ENCODE measurements at places on chromosomes 1 and 21. TPM values are rescaled to one million over a fixed set of nuclear protein-coding genes. Genes with fewer than 3 reads are reported as not detected.

GRCh38 chr1:214224611-214225354 is 56.2 kb upstream of the SMYD2 start:
- H3K27me3 ChIP-seq = peaks cover 38% of the 10 kb centered on the region
- no peaks in the 10 kb centered on the region for H3K4me1 ChIP-seq

DNA sequence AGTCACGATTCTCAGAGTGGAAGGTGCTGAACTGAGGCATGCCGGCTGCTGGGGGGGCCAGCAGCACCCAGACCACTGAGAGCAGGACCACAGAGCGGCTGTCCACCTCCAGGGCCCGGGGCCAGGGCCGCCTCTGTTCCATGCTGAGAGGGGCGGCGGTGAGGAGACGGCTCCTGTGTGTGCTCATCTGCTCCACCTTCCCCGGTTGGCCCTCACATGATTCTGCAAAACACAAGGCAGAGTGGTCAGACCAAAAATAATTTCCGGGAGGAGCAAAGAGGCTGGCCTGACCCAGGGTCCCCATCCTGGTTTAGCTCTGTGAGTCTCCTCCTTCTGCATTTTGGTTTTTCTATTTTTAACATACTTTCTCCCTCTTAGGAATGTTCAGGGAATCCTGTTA is 26.4 kb downstream of the PLXNA2 start:
- H3K27me3 ChIP-seq = no peaks in the 10 kb centered on the region
- H3K4me1 ChIP-seq = peaks cover 74% of the 10 kb centered on the region
- H3K4me3 ChIP-seq = no peak overlapping the region
- peaks cover 26% of the 10 kb centered on the region for H3K36me3 ChIP-seq

GRCh38 chr1:33298623-33299277 is 22.1 kb downstream of the A3GALT2 start:
- no peak overlapping the region for H3K27ac ChIP-seq
- no peaks in the 10 kb centered on the region for H3K4me1 ChIP-seq
- H3K27me3 ChIP-seq = no peaks in the 10 kb centered on the region
- DNase-seq = peak; percentile 67
- H3K4me3 ChIP-seq = no peak overlapping the region

- no peak for DNase-seq
- H3K27me3 ChIP-seq = no peaks in the 10 kb centered on the region
- no peak overlapping the region for H3K27ac ChIP-seq
- H3K4me3 ChIP-seq = no peak overlapping the region
- H3K4me1 ChIP-seq = no peaks in the 10 kb centered on the region
- peaks cover 4% of the 10 kb centered on the region for H3K36me3 ChIP-seq
Measured at GRCh38 chr1:11280719-11281376, 7.8 kb downstream of the UBIAD1 start.

- no peaks in the 10 kb centered on the region for H3K27me3 ChIP-seq
- H3K4me1 ChIP-seq = no peaks in the 10 kb centered on the region
- H3K4me3 ChIP-seq = no peak overlapping the region
- no peak for DNase-seq
Measured at GRCh38 chr1:24257373-24257772, 61.8 kb upstream of the GRHL3 start.

DNA sequence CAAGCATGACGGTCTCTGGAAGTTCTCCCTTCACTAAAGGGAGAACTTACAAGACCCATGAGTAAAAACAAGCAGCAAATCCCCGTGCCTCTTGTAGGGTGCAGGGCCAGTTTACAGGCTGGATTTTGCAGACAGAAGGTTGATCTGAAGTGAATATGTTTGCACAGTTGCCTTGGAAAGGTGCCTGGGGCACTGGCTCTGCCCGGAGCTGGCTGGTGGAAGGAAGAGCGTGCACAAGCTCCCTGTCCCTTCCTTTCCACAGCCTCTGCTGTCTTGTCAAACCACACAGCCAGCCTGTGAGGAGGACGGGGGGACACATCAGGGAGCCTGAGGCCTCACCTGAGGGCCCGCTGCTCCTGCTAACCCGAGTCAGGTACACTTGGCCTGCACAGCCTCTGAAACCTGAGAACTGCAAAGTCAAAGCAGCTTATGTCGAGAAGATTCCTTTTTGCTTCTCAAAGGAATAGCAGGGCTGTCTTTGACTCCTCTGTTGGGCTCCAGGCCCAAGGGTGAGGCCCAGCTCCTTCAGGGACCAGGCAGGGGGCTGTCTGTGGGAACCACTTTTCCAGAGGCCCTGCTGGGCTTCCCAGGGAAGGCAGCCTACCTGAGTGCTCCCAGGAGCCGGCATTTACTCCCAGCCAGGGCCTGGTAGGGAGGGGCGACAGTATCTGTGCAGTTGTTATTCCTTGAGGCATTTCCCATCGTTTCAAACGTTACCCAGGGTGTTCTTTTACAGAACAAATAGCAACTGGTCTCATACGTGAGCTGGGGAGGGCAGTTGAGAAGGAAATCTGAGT is 251.5 kb downstream of the SIPA1L2 start:
- H3K36me3 ChIP-seq = no peaks in the 10 kb centered on the region
- H3K27me3 ChIP-seq = no peaks in the 10 kb centered on the region
- no peaks in the 10 kb centered on the region for H3K4me1 ChIP-seq
- DNase-seq = peak; percentile 5

GRCh38 chr1:227299241-227299627 is 19.1 kb downstream of the CDC42BPA start:
- no peaks in the 10 kb centered on the region for H3K4me1 ChIP-seq
- DNase-seq = no peak
- no peak overlapping the region for H3K4me3 ChIP-seq
- H3K27ac ChIP-seq = no peak overlapping the region
- no peaks in the 10 kb centered on the region for H3K27me3 ChIP-seq
- no peaks in the 10 kb centered on the region for H3K36me3 ChIP-seq

GRCh38 chr1:65279070-65279779 is 30.1 kb upstream of the DNAJC6 start:
- peak overlapping the region; percentile 99 for H3K27ac ChIP-seq
- DNase-seq = peak; percentile 8
- peaks cover 81% of the 10 kb centered on the region for H3K4me1 ChIP-seq
- peaks cover 3% of the 10 kb centered on the region for H3K36me3 ChIP-seq

- H3K4me1 ChIP-seq = no peaks in the 10 kb centered on the region
- peak; percentile 63 for DNase-seq
- no peak overlapping the region for H3K27ac ChIP-seq
- peaks cover 49% of the 10 kb centered on the region for H3K27me3 ChIP-seq
- no peaks in the 10 kb centered on the region for H3K36me3 ChIP-seq
Measured at GRCh38 chr1:228860911-228861831, 125.9 kb downstream of the RHOU start.

DNA sequence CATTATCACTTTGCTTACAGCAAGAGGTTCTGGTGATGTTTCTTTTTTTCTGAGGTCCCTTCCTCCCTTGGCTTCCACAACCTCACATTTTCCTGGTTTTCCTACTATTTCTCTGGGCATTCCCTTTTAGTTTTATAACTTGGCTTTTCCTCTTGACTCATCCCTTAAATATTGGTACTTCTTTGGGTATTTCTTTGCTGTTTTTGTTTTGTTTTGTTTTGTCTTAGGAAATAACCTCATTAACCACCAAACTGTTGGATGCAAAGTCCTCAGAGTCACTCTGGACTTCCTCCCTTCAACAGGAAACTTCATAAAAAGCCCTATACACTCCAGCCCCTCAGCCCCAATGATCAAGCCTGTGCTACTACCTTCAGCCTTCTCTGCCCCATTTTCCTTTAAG is 211.1 kb downstream of the DUSP10 start:
- no peak overlapping the region for H3K4me3 ChIP-seq
- no peak overlapping the region for H3K27ac ChIP-seq
- no peaks in the 10 kb centered on the region for H3K36me3 ChIP-seq
- DNase-seq = no peak
- no peaks in the 10 kb centered on the region for H3K4me1 ChIP-seq

GRCh38 chr1:99577313-99577712 is 68.6 kb upstream of the PALMD start:
- peaks cover 9% of the 10 kb centered on the region for H3K4me1 ChIP-seq
- no peak for DNase-seq
- H3K36me3 ChIP-seq = no peaks in the 10 kb centered on the region
- H3K27ac ChIP-seq = no peak overlapping the region
- no peak overlapping the region for H3K4me3 ChIP-seq

DNA sequence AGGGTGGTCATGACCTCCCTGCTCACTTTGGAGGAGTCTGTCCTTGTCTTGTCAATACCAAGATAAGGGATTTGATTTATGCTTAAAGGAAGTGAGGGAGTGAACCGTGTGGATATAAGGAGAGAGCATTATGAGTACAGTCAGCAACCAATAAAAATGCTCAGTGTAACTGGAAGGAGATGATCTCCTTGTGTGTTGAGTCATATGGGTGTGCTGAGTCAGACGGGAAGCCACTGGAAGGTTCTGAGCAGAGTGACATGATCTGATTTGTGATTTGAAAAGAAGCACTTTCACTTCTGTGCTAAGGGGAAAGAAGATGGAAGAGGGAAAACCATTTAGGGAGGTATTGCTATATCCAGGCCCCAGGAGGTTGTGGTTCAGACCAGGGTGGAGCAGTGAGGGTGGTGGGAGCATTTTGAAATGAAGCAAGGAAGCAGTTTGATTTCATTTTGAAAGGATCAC is 2.5 kb upstream of the BCL10 start:
- no peaks in the 10 kb centered on the region for H3K36me3 ChIP-seq
- H3K27ac ChIP-seq = peak overlapping the region; percentile 26
- H3K4me3 ChIP-seq = no peak overlapping the region
- peaks cover 5% of the 10 kb centered on the region for H3K4me1 ChIP-seq
- H3K27me3 ChIP-seq = no peaks in the 10 kb centered on the region
- peak; percentile 86 for DNase-seq

DNA sequence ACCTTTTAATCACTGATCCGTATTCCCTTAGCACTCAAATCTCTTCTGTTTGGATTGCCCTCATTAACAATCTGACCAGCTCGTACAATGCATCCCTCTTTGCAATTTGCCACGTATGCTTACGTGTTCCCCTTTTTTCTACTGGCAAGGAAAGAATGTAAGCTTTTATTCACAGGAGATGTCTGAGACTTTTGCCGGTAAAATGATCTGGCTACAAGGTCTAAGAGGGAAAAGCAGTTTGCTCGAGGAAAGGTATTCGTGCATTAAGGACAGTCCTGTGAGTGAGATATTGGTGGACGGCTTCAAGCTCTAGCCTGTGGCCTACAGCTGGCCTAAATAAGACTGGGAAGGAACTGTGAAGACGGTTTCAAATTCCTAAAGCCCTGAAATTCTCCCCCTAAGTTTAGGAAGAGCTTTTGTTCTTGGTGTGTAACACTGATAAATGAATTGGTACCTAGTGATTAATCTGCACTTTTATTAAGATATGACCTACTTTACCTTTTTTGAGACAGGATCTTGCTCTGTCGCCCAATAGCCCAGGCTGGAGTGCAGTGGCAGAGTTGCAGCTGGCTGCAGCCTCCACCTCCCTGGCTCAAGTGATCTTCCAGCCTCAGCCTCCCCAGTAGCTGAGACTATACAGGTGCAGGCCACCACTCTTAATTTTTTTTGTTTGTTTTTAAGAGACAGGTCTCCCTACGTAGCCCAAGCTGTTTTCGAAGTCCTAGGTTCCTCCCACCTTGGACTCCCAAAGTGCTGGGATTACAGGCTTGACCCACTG is 895 bp upstream of the UBR4 start:
- H3K36me3 ChIP-seq = no peaks in the 10 kb centered on the region
- no peaks in the 10 kb centered on the region for H3K27me3 ChIP-seq

DNA sequence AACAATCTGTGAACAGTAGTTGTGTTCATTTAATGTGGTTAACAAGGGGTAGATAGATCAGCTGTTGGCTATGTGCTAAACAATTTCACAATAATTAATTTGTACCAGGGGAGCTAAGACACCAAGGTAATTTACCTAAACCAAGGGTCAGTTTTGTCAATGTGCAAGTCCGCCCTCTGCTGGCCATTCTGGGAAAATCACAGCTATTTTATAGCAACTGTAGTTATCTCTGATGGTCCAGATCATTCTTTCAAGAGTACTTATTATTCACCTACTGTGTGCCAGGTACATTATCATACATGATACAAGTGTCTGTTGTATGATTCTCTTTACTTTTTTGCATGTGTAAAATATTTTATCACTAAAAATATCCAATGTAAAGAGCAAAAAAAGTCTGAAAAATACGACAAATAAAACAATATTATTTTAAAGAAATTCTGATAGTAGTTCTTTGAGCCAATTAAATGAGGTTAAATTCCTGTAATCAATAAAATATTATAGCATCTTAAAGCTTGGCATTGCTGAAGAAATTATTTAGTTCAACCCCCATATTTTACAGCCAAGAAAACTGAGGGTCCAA is 312.3 kb upstream of the FAM78B start:
- H3K4me1 ChIP-seq = no peaks in the 10 kb centered on the region
- no peak overlapping the region for H3K27ac ChIP-seq
- DNase-seq = peak; percentile 68
- no peak overlapping the region for H3K4me3 ChIP-seq
- H3K27me3 ChIP-seq = no peaks in the 10 kb centered on the region

DNA sequence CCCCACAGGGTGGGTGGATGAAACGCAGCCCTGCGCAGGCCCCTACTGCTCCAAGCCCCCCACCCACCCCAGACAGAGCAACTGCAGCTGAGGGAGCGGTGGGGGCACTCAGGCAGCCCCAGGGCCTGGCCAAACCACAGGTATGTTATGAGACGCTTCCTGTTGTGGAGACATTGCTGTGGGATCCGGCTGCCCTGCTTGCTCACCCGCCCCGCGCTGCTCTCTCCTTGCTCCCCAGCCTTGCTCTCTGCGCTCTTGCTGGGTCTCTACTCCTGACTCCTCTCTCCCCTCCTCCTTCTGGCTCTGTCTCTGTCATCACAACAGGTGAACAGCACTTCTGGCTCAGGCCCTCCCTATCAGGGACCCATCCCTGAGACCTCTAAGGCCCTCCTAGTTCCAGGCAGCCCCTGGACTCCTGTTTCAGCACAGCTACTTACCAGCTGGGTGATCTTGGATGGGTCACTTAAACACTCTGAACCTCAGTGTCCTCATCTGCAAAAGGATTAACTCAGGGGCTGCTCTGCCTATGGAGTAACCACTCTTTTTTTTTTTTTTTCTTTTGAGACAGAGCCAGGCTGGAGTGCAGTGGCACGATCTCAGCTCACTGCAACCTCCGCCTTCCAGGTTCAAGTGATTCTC is 15.9 kb downstream of the COL8A2 start:
- no peaks in the 10 kb centered on the region for H3K36me3 ChIP-seq
- no peak for DNase-seq
- no peak overlapping the region for H3K27ac ChIP-seq
- H3K4me1 ChIP-seq = no peaks in the 10 kb centered on the region
- no peaks in the 10 kb centered on the region for H3K27me3 ChIP-seq
- H3K4me3 ChIP-seq = no peak overlapping the region

- H3K27me3 ChIP-seq = no peaks in the 10 kb centered on the region
- peaks cover 54% of the 10 kb centered on the region for H3K4me1 ChIP-seq
- H3K4me3 ChIP-seq = no peak overlapping the region
- peak; percentile 90 for DNase-seq
- H3K27ac ChIP-seq = peak overlapping the region; percentile 96
Measured at GRCh38 chr1:176691251-176692228, 228.6 kb downstream of the PAPPA2 start.

GRCh38 chr1:169484683-169485430 is 887 bp downstream of the SLC19A2 start:
- no peaks in the 10 kb centered on the region for H3K36me3 ChIP-seq
- H3K27ac ChIP-seq = peak overlapping the region; percentile 96
- H3K4me1 ChIP-seq = peaks cover 46% of the 10 kb centered on the region

GRCh38 chr1:214552174-214552608 is 789 bp upstream of the PTPN14 start:
- peaks cover 6% of the 10 kb centered on the region for H3K4me1 ChIP-seq
- DNase-seq = peak; percentile 56
- H3K36me3 ChIP-seq = no peaks in the 10 kb centered on the region
- H3K4me3 ChIP-seq = peak overlapping the region; percentile 70

GRCh38 chr1:207885129-207886032 is 25.5 kb downstream of the CD34 start:
- H3K4me3 ChIP-seq = no peak overlapping the region
- H3K27me3 ChIP-seq = peaks cover 3% of the 10 kb centered on the region
- DNase-seq = peak; percentile 88
- H3K27ac ChIP-seq = no peak overlapping the region

Gene SPATA1
- 1.2 TPM for total RNA-seq

Gene DYRK3
- 21.2 TPM for total RNA-seq

Gene CYP4A22
- not detected for total RNA-seq

Gene SLAMF8
- not detected for total RNA-seq

Gene NCMAP
- not detected for total RNA-seq

Gene ASCL5
- total RNA-seq = 0.18 TPM

Gene SNAP47
- total RNA-seq = 60.7 TPM
